ENCODE measurements at places on chromosomes 12 and 14.
A peak's percentile ranks its signal among the peaks of the same experiment; 100 is the strongest.

DNA sequence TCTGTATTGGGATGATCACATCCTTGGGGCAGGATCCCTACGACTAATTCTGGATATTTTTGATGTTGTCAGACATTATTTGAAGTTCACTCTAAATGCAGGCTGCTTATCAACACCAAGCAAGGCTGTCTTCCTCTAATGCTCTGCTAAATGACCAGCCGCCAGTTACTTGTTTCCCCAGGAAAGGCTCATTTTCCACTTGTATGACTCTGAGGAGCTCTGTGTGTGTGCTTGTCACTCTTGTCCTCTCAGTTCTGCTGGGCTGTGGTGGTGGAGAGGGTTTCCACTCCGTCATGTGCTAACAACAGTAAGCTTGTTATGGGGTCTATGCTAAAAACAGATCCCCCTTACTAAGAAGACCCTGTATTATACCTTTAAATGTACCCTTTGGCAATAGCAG lies 42.1 kb downstream of the ATL1 start:
- H3K27ac ChIP-seq, result no peak overlapping the region
- H3K4me1 ChIP-seq, result peaks cover 19% of the 10 kb centered on the region
- no peak overlapping the region for H3K4me3 ChIP-seq

DNA sequence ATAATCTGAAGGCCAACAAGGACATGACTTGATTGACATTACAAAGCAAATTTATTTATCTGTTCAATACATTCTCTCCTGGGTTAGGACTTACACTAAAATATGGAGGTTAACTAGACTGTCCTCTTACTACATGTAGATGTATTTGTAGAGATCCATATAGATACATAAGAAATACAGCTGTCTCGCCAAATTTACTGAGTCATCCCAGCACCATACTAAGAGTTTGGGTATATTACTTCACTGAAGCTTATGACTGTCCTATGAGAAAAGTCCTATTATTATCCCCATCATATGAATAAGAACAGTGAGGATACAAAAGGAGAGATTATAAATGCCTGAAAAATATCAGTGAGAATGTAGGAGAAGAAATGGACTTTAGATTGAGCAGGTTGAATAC lies 44.8 kb upstream of the ACSM4 start:
- no peak overlapping the region for H3K27ac ChIP-seq
- H3K4me1 ChIP-seq, result no peaks in the 10 kb centered on the region
- DNase-seq, result no peak
- no peaks in the 10 kb centered on the region for H3K36me3 ChIP-seq
- H3K4me3 ChIP-seq, result no peak overlapping the region
- H3K27me3 ChIP-seq, result peaks cover 14% of the 10 kb centered on the region

DNA sequence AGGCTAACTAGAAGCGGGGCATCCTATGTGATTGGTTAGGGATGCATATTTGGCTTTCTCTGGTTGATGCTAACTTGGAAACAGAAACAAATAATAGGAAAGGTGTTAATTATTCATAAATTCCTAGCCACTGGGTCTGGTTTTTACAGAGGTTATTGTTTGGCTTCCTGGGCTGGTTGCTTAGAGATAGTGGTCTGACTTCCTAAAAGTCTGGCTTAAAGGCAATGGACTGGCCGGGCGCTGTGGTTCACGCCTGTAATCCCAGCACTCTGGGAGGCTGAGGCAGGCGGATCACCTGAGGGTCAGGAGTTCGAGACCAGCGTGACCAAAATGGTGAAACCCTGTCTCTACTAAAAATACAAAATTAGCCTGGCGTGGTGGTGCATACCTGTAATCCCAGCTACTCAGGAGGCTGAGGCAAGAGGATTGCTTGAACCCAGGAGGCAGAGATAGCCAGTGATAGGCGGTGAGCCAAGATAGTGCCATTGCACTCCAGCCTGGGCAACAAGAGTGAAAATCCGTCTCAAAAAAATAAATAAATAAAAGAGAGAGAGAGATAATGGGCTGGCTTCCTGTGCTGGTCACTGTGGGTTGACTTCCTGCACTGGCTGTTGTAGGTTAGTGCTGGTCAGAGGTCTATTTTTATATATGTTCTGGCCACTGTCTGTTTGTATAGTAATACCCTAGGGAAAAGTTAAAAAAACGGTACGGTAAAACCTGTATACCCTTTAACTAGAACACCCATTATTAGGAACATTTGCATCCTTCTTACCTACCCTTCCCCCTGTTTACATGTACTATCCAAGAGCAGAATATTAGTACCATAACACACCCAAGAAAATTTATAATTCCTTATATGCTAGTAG lies 24.1 kb downstream of the OR6S1 start:
- peaks cover 22% of the 10 kb centered on the region for H3K27me3 ChIP-seq
- H3K36me3 ChIP-seq, result peaks cover 2% of the 10 kb centered on the region
- no peak overlapping the region for H3K27ac ChIP-seq
- peaks cover 12% of the 10 kb centered on the region for H3K4me1 ChIP-seq
- DNase-seq, result no peak
- H3K4me3 ChIP-seq, result no peak overlapping the region

GRCh38 chr14:90464481-90464880 lies 67.7 kb downstream of the CALM1 start:
- peaks cover 2% of the 10 kb centered on the region for H3K36me3 ChIP-seq
- no peak overlapping the region for H3K4me3 ChIP-seq
- H3K27me3 ChIP-seq, result peaks cover 14% of the 10 kb centered on the region
- H3K27ac ChIP-seq, result peak overlapping the region; percentile 37

GRCh38 chr12:82964446-82964845 lies 277.7 kb downstream of the TMTC2 start:
- H3K27me3 ChIP-seq, result no peaks in the 10 kb centered on the region
- no peak overlapping the region for H3K27ac ChIP-seq
- H3K4me1 ChIP-seq, result peaks cover 8% of the 10 kb centered on the region
- H3K4me3 ChIP-seq, result no peak overlapping the region
- no peak for DNase-seq

GRCh38 chr12:11758510-11759493 lies 109.3 kb downstream of the ETV6 start:
- DNase-seq, result no peak
- H3K4me3 ChIP-seq, result no peak overlapping the region
- peaks cover 15% of the 10 kb centered on the region for H3K4me1 ChIP-seq
- no peaks in the 10 kb centered on the region for H3K27me3 ChIP-seq
- H3K27ac ChIP-seq, result peak overlapping the region; percentile 1

- no peaks in the 10 kb centered on the region for H3K36me3 ChIP-seq
- H3K27me3 ChIP-seq, result peaks cover 3% of the 10 kb centered on the region
- no peak overlapping the region for H3K27ac ChIP-seq
- no peak for DNase-seq
Observed at GRCh38 chr12:105321125-105321524, 9.4 kb upstream of the C12orf75 start.

DNA sequence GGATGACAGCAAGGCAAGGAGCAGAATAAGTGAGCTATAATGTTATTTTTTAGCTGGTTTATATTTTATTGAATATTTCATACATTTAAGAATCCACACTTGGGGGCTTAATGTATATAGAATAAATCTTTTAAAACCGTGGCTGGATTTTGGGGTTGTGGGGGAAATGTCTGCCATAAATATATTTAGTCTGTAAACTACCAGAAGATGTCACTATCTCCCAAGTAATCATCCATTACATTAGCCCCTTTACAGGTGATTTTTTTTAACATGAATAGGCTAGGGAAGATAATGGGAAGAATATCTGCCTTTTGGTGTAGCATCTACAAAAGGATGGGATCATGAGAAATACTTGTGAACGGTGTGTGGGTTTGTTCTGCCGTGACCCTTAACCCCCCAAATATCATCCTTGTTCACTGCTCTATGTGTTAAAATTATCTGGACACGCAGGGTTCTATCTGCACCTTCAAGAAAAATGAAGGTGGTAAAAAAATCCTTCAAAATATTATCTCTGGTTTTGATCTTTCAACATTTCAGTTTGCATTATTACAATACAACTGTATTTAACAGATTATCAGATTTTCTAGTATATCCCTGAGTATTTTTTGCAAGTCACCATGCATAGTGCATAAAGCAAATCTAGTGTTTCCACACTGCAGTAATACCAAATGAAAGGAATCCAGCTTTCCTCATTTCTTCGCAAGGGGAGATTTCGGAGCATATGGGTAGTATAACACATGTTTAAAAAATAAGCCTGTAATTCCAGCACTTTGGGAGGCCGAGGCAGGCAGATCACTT lies 8.0 kb upstream of the SLC17A8 start:
- H3K27me3 ChIP-seq, result no peaks in the 10 kb centered on the region
- no peak overlapping the region for H3K27ac ChIP-seq

GRCh38 chr14:105087963-105088811 lies 23.0 kb upstream of the GPR132 start:
- peaks cover 11% of the 10 kb centered on the region for H3K4me1 ChIP-seq
- peaks cover 27% of the 10 kb centered on the region for H3K27me3 ChIP-seq
- no peak overlapping the region for H3K27ac ChIP-seq
- peak overlapping the region; percentile 79 for H3K4me3 ChIP-seq
- H3K36me3 ChIP-seq, result no peaks in the 10 kb centered on the region

DNA sequence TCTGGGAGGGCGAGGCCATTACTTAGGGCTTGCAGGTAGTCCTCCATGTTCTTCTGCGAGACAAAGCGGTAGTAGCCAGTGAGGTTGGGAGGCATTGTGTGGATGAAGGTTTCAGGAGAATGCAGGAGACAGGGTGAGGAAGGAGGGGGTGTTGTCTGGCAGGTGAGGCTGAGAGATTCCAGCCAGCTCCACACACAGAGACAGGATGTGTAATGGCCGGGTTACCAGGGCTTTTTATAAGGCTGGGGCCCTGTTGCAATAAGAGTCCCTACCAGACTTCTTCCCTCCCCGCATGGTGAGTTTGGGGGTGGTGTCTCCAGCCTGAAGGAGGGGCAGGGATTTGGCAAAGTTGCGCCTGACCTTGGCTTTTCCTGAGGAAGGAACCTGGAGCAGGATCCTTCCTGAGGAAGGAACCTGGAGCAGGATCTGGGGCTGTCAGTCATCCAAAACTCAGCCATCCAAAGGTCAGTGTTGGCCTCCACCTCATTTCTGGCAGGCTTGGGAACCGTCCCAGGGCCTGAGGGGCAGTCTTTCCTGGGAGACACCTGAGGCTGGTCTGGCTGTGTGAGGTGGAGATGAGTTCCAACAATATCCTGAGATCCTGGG lies at the start of gene RBP5:
TSS of gene RBP5 (minus strand) at position 209 of the 606 bp plus-strand sequence. CDS start at position 95, 114 bp downstream.
- DNase-seq, result no peak
- no peaks in the 10 kb centered on the region for H3K36me3 ChIP-seq
- H3K27me3 ChIP-seq, result peaks cover 24% of the 10 kb centered on the region
- no peak within 1 kb of the TSS for H3K27ac ChIP-seq
- H3K4me1 ChIP-seq, result peaks cover 32% of the 10 kb centered on the region

DNA sequence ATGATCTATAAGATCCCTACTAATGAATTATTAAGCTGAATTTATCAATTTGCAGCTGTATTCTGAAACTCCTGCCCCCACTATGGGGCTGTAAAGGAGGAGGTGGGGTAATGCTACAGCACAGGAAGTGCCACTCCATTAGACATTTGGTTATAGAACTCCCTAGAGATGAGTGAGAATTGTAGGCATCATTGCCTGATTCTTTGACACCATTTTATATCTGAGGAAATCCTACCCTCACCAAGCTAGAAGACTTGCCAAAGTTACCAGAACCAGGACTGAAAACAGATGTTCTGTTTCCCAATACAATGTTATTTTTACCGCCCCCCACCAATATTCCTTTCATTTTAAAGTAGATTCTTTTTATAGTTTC lies 182.4 kb downstream of the EGLN3 start:
- H3K4me1 ChIP-seq, result peaks cover 72% of the 10 kb centered on the region
- H3K27me3 ChIP-seq, result no peaks in the 10 kb centered on the region
- H3K36me3 ChIP-seq, result no peaks in the 10 kb centered on the region
- DNase-seq, result no peak

GRCh38 chr14:65403231-65403630 lies 9.3 kb upstream of the FUT8 start:
- no peak for DNase-seq
- H3K4me3 ChIP-seq, result no peak overlapping the region
